ENCODE measurements at places on chromosomes 6 and 20.

DNA sequence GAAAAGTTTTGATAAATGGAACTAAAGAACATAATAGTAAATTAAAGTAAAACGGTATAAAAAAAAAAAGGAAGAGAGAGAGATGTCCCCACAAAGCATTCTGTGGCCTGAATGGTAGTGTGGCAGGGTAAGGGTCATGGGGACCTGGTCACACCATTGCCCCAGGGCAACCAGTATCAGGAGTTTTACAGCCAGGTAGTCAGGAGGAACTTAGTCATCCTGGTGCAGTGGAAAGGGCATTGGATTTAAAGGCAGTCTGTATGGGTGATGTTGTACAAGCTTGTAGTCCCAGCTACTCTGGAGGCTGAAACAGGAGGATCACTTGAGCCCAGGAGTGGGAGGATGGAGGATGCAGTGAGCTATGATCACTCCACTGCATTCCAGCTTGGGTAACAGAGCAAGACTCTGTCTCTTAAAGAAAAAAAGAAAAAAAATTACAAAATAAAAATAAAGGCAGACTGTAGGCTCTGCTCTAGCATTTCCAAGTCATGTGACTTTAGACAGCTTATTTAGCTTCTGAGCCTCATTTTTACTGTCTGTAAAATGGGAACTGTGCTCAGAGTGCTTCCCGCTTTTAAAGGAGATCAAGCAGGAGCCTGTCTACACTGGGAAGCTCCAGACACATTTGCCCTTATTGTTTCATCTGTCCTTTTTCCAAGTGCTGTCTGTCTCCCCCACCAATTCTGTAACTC, 112.8 kb upstream of the ARMC2 start:
- peak; percentile 52 for DNase-seq

GRCh38 chr6:2630359-2630758, 120.4 kb downstream of the MYLK4 start:
- peak; percentile 98 for DNase-seq

GRCh38 chr6:152240436-152240835, 396.7 kb downstream of the SYNE1 start:
- no peak for DNase-seq

GRCh38 chr6:141199074-141199473, 933.7 kb upstream of the GJE1 start:
- no peak for DNase-seq

DNA sequence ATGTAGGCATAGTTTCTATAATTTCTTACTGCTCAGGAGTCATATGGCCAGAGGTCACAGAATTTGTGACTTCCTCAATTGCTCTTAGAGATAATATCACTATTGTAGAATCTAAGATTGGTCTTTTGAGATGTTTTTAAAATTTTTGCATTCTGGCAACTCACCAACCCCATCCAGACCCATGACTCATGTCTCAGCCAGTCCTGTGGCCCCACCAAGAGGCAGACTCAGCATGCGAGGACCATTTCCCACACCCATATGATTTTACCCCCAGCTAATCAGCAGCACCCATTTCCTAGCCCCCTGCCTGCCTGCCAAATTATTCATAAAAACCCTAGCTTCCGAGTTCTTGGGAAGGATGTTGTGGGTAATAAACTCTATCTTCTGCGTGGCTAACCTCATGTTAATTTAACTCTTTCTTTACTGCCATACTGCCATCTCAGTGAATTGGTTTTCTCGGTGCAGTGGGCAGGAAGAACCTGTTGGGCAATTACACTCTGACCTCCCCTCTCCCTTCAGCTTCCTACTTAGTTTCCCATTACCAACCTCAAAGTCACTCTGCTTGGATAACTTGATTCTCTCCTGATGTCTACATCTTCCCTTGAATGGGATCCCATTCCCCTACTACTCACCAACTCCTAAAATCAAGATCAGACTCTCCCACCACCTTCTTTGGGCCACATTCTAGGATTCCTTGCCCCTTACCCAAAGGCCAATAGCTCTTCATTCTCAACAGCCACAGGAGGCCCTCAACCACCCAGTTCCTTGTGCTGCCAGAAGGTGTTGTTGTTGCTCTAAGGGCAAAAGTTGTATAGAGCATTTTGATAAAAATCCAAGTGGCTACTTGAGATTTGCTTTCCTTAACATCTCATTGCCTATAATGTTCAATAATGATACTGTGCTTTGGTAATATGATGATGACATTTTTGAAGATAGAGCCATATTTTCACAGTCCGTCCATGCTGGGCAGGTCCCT, 16.2 kb upstream of the IYD start:
- DNase-seq: peak; percentile 39

DNA sequence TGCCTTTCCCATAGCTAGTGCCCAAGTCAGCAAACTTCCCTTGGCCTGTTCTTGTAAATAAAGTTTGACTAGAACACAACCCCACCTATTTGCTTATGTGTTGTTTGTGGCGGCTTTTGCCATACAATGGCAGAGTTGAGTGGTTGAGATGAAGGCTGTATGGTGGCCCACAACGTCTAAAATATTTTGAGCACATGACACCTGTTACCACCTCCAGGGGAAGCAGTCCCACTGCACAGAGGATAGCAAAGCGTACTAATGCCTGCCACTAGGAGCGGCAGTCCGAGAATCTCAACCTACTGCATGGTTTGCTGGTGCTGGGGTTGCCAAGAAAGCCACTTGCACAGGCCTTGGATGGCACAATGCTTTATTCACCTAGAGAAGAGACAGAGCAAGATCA, 58.6 kb downstream of the TGM2 start:
- DNase-seq: no peak

- no peak for DNase-seq
These were observed 140.3 kb downstream of the ATXN1 start for GRCh38 chr6:16621002-16621401.

GRCh38 chr6:20647585-20647984, 113.3 kb downstream of the CDKAL1 start:
- peak; percentile 41 for DNase-seq

- no peak for DNase-seq
These were observed 8.4 kb upstream of the NR2E1 start for GRCh38 chr6:108157234-108157980.

- no peak for DNase-seq
These were observed 772.0 kb upstream of the NRSN1 start for GRCh38 chr6:23354004-23354403.

DNA sequence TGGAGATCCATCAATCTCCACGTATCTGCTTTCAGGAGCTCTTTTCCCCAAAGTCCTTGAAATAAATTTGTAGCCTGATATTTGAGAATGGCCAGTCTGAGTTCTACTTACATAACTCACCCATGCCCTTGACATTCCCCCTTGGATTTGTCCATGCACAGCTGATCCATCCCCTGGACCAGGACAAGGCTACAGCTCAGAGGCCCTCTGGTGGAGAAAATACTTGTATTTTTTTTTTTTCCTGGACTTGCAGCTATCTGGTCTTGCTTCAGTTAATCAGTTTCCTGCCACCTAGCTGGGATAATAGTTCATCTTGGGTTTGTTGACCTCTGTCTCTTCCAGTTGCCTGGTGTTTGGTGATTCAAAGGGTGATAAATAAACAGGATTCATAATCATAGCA, 467.6 kb downstream of the DHX35 start:
- DNase-seq: peak; percentile 13

GRCh38 chr6:168533414-168533813, 92.4 kb downstream of the SMOC2 start:
- no peak for DNase-seq

GRCh38 chr6:157962601-157963302, 18.9 kb upstream of the SYNJ2 start:
- peak; percentile 63 for DNase-seq

- no peak for DNase-seq
These were observed at the start of gene LIME1 for GRCh38 chr20:63735859-63736718. Gene LIME1, plus strand, starts transcription at chr20:63736664. Its CDS starts 886 bp downstream, at chr20:63737550.

DNA sequence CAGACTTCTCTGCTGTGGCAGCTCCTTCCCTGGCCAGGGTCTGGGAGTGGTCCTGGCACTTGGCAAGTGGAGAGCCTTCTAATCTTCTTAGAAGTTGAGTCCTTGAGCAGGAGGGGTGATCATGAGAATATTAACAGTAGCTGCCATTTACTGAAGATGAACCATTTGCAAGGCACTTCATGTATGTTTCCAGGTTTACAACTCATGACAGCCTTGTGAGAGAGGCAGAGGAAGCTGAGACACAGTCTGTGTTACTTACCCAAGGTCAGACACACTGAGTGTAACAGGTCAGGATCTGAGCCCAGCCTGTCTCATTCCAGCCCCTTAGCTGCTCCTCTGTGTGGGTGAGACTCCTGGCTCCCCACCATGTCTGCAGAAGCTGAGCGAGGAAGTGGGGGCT, 45.5 kb upstream of the SRF start:
- peak; percentile 27 for DNase-seq

DNA sequence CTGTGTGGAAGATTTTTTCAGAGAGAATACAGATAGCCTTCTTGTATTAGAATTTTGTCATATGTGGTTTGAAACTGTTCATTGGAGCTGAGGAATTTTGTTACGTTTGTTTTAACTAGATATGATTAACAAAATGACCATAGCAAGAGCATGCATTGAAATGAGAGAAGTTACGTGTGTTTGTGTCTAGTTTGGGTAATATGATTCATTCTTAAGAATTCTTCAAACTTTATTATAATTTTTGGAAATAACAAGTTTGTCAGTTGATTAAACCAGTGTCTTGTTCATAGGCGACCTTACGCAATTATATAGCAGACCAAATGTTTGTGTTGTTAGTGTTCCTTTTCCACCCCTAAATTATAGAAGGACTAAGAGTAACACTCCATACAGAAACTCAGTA, 5.5 kb downstream of the GMNN start:
- no peak for DNase-seq

DNA sequence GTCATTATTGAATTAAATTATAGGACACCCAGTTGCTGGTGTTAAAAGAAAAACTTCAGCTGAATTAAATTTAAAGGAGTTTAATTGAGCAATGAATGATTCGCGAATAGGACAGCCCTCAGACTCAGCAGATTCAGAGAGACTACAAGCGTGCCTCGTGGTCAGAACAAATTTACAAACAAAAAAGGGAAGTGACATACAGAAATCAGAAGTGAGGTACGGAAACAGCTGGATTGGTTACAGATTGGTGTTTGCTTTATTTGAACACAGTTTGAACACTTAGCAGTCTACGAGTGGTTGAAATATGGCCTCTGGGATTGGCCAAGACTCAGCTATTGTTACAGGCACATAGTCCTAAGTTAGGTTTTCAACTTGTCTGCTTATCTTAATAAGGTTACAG, 25.8 kb upstream of the TNFRSF21 start:
- DNase-seq: no peak

DNA sequence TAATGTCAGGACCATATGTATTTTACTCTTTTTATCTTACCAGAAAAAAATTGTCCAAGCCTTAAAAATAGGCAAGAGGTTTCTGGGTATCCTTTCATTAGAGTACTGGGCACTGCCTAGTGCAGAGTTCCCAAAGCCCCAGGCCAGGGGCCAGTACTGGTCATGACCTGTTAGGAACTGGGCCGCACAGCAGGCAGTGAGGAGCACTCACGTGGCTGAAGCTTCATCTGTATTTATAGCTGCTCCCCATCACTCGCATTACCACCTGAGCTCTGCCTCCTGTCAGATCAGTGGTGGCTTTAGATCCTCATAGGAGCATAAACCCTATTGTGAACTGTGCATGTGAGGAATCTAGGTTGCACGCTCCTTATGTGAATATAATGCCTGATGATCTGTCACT, 632.9 kb downstream of the UTRN start:
- no peak for DNase-seq

DNA sequence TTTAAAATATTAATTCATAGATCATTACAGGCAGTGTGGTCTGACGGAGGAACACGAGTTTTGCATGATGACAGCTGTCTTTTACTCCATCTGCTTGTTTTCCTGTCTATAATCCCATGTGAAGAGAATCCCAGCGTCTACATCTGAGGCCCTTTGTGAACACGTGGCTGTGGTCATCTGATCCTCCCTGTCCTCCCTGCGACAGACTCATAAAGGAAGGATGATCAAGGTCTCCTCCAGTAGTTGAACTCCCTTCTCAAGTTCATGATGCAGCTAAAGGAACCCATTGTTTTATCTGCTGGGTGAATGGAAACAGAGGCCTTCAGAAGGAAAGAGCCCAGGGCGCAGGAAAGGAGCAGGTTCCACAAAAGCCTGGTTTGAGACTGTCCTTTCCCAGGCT, 435.8 kb upstream of the JARID2 start:
- DNase-seq: no peak

GRCh38 chr6:12068899-12069557, 56.9 kb downstream of the HIVEP1 start:
- no peak for DNase-seq

- peak; percentile 75 for DNase-seq
These were observed 26.5 kb downstream of the BCKDHB start for GRCh38 chr6:80133020-80133419.

GRCh38 chr6:70575899-70576495, 9.3 kb downstream of the SDHAF4 start:
- DNase-seq: no peak

DNA sequence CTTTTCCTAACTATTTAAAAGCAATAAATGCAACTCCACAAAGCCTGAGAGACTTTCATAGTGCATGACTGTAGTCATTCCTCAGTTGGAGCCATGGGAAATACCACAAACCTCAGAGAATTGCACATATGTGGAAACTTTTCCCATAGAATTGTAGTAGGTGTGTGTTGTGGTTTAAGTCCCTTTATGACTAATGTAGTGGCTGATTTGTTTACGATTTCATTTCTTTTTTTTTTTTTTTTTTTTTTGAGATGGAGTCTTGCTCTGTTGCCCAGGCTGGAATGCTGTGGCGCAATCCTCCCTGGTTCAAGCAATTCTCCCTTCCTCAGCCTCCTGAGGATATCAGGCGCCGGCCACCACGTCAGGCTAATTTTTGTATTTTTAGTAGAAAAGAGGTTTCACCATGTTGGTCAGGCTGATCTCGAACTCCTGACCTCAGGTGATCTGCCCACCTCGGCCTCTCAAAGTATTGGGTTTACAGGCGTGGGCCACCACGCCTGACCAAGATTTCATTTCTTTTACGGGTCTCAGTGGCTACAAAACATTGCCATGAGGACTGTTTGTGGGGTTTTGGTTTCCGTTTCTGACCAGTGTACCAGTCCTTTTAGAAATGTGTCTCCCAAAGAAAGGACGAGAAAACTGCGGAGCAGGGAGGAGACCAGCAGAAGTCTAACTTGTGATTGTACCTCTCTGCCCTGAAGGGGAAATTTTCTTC, 212.1 kb upstream of the MARCKS start:
- peak; percentile 96 for DNase-seq

- DNase-seq: no peak
These were observed 336.1 kb downstream of the CDC5L start for GRCh38 chr6:44723439-44724197.

GRCh38 chr6:24252280-24252679, 105.6 kb downstream of the DCDC2 start:
- DNase-seq: no peak

- DNase-seq: no peak
These were observed 123.0 kb downstream of the JARID2 start for GRCh38 chr6:15368873-15369272.

GRCh38 chr6:111725446-111726112, 119.9 kb upstream of the TRAF3IP2 start:
- DNase-seq: no peak

- peak; percentile 16 for DNase-seq
These were observed 40.7 kb upstream of the TBX18 start for GRCh38 chr6:84805145-84805544.
